NCI-H526 treated with DMSO at 0.1 percent for 48 hours (cell line): ENCODE measurements at places on chromosomes 12 and 14.
A peak's percentile ranks its signal among the peaks of the same experiment; 100 is the strongest.

- no peak for DNase-seq
Measured at GRCh38 chr12:6250343-6250742, 50.1 kb downstream of the CD9 start.

- DNase-seq: no peak
Measured at GRCh38 chr14:98470663-98471062, 801.3 kb downstream of the BCL11B start.

DNA sequence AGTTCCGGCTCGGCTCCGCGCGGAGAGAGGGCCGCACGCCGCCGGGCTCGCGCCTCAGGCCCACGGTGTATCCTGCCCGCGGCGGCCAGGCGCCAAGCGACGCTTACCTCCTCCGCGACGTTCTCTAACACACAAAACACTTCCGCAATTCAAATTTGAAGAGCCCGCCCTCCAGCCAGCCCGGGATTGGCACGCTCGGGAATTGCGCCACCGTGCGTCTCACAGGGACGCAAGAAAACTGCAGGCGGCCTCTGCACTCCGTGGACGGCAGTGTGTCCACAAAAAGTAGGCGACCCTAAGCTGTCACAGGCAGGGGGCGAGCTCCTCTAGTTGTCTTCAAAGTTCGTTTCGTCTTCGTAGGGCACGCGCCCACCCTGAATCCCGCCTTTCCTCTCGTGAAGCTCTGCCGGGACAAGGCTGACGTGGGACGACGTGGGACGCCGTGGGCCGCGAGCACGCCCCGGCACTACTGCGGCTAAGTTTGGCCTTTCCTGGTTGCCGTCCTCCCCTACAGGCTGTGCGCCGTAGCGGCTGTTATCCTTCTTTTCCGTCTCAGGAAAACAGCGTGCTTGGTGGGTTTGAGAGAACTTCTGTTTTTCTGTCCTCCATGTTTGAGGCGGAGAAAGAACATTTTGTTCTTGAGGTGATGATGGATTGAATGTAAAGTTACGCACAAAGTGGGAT, at the start of gene MIS18BP1:
Gene MIS18BP1, minus strand, starts transcription at position 133 of the 684 bp plus-strand sequence. CDS start 5,916 bp downstream, outside the sequence.
- peak; percentile 95 for DNase-seq

DNA sequence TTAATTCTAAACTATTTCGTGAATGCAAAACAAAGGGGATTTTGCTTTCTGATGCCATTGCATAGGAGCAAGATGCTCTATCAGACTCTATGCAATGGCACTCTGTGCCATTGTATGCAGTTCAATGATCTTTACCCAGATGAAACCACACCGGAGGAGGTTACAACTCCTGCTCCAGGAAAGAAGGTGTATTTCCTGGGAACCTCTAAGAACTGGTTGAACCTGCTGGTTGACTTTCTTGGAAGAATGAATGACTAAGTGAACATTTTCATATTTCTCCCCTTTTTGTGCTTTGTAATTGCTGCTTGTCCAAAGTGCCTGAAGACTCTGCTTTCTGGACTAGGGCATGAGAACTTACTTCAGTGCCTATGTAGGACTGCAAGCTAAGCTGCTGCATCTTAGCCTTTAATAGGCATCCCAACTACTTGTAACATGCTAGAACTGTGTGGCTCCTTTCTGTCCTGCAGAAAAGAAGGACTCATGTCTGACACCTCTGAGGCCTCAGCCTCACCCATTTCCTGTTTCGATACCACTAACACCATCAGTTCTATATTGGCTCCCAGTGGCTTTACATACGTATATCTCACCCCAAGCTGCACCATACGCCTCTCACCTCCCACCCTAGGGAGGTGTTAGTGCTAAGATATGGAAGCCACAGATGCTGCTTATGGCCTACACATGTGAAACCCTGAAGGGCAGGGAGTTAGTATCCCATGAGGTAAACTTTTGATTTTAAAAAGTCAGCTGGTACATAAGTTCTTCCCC, 193.5 kb upstream of the CNOT2 start:
- DNase-seq: no peak

DNA sequence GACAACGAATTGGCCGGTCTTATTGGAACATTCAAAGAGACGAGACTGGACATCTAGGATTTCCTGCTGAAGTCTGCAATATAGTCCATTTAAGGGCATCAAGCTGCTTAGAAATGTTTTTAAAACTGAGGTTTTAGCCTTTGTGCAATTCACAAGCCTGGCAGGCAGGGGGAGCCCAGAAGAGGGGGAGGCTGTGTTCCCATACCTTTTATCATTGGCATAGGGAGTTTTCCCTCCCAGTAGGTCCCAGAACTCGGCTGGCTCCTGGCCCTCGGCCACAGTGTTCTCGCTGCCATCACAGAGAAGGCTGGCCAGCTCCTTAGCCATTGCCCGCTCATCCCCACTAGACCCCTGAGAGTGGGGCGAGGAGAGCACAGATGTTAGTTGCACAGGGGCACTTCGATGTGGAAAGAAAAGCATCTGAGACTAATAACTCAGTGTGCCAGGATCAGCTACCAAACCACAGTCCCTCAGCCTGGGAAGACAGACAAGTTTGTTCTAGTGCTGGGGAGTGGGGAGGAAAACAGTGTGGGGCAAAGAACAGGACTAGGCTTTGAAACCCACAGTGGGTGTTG, 15.1 kb downstream of the AVIL start:
- no peak for DNase-seq

DNA sequence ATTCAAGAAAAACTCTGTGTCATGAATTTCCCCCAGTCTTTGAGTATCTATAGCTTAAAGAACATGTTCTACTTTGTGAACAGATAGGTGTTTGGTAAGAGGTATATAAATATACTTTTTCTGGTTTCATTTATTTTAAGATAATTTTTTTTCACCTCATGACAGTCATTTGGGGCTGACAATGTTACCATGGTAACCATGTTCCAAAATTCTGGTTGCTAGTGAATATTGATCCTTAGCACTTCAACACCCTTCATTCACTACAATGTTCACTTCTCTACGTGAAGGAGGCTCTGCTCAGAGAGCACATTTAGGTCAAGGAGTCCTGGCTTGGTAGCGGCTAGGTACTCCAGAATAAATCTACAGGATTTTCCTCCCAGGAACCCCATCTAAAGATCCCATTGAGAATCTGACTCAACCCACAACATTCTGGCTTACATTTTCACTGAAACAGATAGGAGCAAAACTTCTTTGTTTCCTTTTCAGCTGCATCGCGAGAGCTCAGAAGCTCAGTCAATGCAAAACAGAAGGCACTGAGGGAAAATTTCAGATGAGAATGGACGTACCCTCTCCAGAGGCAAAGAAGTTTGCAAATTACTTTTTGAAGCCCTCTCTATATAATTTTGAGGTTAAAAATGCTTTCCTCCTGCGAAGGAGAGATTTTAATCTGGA, 93.6 kb downstream of the ARF6 start:
- DNase-seq: no peak

DNA sequence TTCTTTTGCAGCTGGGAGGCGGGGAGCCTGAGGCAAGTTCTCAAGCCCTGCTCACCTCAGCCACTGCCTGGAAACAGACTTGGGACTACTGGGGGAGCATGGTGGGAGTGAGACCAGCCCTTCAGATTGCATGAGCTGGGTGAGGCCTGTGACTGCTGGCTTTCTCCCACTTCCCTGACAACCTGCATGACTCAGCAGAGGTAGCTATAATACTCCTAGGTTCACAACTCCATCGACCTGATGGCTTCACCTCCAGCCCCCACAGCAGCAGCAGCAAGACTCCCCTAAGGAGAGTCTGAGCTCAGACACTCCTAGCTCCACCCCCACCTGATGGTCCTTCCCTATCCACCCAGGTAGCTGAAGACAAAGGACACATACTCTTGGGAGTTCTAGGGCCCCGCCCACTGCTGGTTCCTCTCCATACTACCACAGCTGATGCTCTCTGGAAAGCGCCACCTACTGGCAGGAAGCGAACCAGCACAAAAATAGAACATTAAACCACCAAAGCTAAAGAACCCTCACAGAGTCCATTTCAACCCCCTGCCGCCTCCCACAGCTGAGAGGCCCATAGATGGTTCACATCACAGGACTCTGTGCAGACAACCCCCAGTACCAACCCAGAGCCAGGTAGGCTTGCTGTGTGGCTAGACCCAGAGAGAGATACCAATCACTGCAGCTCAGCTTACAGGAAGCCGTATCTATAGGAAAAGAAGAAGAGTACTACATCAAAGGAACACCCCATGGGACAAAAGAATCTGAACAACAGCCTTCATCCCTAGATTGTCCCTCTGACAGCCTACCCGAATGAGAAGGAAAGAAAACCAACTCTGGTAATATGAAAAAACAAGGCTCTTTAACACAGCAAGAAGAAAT, 68.7 kb downstream of the RPAP3 start:
- DNase-seq: no peak

GRCh38 chr12:32118806-32119205, 12.2 kb downstream of the BICD1 start:
- no peak for DNase-seq

GRCh38 chr14:24437736-24438067, 4.9 kb downstream of the SDR39U1 start:
- DNase-seq: no peak

- no peak for DNase-seq
Measured at GRCh38 chr12:124621296-124621660, 53.9 kb upstream of the NCOR2 start.

- no peak for DNase-seq
Measured at GRCh38 chr12:93563807-93564538, 8.5 kb upstream of the SOCS2 start.

- no peak for DNase-seq
Measured at GRCh38 chr14:31858868-31859267, 218.2 kb upstream of the ARHGAP5 start.

DNA sequence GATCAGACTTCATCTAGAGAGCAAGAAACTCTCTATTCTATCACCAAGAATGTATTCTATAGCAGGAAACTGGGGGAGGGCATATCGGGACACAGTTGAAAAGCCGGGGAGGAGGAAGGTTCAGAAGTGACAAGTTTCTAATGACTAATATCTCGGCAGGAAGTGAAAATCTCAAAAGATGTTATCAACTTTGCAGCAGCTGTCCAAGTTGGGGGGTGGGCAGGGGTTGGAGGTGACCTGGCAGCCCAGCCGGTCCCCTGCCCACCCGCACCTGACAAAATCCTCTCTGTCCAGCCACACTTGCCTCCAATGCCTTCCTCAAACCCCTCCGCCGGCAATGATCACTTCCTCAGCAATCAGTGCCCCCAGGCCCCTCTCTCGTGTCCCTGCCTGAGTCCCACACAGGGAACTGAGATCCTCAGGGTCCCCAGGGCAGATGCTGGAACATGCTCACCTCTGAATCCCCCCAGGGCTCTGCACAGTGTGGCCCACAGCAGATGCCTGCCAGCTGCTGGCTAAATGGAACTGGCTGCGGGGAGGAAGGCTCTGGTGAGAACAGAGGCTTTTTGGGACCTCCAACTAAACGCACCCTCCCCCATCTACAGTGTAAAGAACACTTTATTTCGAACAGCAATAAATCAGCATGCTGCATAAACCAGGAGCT, 43.9 kb downstream of the CCDC88C start:
- no peak for DNase-seq

GRCh38 chr12:123591702-123592481, 7.5 kb downstream of the TMED2 start:
- no peak for DNase-seq

- DNase-seq: no peak
Measured at GRCh38 chr12:12387501-12387900, 30.6 kb downstream of the BORCS5 start.

DNA sequence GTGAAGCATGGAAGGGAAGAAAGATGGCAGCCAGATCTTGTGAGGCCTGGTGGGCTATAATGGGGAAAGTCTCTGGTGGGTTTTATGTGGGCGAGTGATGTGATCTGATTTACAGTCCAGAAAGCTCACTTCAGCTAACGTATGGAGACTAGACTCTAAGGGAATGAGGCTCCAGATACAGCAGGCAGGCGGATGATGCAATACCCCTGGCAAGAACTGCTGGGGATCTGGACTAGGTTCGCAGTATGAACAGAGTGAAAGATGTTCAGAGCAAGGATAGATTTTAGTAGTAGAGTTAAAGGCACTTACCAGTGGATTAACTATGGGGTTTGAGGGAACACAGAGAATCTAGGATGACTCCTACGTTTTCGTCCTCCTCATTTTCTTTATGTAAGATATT, 253.1 kb downstream of the ANO2 start:
- DNase-seq: no peak

- DNase-seq: no peak
Measured at GRCh38 chr12:52813885-52814709, at the start of gene KRT4. TSS of gene KRT4 (minus strand) at chr12:52814116. CDS start at chr12:52814058, 58 bp downstream.

GRCh38 chr12:103697971-103698751, 111.1 kb downstream of the STAB2 start:
- no peak for DNase-seq

GRCh38 chr12:131116468-131117117, 162.9 kb downstream of the ADGRD1 start:
- no peak for DNase-seq

DNA sequence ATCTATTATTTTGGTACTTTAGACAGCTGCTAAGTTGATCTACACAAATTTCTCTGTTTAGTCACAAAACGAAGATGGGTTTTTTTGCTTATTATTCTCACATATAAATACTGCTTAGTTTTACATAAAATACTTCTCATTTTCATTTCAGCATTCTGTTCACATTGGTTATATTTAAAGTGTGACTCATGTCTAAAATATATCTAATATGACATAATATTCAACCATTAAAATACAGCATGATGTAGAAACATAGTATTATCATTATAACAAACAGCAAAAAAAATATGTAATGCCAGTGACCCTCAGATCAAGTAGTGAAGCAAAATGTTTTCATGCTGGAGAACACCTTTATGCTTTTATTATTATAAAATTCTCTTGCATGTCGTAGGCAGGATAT, 63.7 kb downstream of the SH2B3 start:
- DNase-seq: no peak

DNA sequence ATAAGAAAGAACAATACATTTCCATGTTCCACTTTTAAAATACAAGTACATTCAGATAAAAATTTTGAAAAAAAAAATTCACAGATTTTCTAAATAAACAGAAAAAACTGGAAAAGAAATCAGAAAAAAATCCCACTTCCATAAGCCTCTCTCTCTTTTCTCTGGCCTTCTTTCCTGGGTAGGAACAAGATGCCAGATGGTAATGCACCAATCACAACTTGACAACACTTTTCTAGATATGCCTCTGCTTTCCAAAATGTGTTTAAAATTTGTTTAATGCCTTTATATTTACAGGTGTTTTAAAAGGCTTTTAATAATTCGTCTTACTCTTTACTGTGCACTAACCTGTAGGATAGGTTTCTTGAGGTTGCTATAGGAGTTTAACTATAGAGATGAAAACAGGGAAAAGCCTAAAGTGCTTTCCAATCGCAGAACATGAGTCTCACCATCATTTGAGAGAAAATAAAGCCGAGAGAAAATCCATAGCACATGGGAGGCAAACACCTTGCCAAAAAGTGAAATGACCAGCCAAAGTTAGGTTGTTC, 74.2 kb downstream of the TMTC1 start:
- DNase-seq: no peak

DNA sequence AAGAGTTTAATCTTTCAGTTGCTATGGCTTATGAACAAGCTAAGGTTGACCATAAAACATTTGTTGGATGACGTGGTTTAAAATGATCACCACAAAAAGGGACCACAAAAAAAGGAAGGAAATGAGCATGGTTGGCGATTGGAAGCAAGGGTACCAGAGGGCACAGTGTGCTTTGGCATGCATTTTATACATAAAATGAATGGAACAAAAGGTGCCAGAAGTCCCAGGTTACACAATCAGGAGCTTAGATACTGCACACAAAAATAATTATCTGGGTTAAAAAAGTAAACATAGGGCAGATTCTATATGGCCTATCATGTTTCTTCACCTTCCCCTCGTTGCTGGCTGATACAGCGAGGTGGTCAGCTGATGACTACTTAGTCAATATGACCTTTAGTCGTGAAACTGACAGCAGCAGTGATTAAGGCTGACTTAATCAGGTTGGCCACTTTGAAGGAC, 50.7 kb downstream of the ZC3H14 start:
- DNase-seq: no peak

- no peak for DNase-seq
Measured at GRCh38 chr12:64912516-64913255, 88.2 kb downstream of the TBC1D30 start.
